ENCODE measurements at places on chromosomes 7 and 10.

- no peak for DNase-seq
These were observed 6.1 kb upstream of the UBE2H start for GRCh38 chr7:129958643-129959470.

DNA sequence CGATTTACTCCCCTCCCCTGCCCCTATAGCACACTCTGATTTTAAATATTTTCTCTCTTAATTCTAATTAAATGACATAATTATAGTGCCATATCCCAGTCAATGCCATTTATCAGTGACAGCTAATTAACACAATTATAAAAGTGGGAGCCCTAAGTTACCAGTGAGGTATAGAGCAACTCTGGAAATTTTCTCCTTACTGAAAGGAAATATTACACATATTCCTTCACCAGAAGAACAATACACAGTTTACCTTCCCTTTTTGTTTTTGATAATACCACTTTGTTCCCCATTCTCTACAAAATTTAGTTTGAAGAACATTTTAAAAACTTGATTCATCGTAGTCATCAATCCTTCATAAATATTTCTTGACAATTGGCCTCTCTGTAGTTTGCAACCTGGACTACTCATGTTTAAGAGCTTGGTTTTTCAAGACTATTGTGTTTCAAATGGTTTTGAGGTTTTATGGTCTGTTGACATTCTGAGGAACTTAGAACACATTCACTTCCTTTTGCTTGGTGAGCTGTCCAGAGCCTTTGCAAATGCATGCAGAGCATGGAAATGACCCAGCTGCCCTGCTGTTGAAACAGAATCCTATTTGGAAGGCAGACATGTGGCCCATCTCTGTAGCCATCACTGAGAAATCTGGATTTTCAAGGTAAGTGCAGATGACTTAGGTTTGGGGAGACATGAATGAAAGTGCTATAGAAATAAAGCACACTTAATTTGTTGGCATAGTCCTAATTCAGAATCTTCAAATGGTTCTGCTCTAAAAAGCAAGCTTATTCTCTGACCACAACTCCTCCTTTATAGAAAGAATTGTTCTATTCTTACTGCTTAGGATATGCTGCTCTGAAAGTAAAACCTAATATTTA is at the start of gene GPR141:
Gene GPR141 (plus strand): TSS at position 521 of the 875 bp plus-strand sequence. CDS start 56,628 bp downstream, outside the sequence.
- DNase-seq: no peak

DNA sequence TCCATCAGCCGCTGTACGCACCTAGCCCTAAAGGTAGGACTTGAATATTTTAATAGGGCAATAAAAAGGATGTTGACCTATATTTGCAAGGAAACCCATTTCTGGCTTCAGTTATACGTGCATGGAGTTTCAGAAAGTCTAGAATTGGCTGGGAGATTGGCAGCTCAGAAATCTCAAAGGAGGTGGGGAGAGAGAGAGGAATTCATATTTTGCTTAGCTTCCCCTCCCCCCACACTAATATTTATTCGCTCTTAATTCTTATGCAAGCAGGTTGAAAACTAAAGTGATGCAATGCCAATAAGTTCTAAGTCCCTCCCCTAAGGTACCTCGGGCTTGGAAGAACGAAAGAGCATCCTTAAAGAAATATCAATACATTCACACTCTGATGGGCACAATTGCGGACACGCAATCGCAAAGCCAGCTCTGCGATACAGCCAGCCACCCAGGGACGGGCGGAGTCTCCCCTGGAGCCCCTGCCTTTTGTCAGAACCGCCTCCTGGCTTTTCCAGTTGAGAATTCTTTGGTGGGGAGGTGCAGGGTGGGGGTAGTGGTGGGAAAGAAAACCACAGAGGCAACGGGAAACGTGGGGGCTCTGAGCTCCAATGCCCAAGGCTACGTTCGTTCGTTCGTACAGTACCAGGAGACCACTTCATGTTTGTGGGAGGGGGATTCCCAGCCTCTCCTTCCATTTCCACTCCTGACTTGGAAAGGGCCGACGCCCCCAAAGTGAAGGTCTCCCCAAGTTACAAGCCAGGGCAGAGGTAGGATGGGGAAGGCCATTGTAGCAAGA is 1.3 kb downstream of the SHH start:
- DNase-seq: no peak

DNA sequence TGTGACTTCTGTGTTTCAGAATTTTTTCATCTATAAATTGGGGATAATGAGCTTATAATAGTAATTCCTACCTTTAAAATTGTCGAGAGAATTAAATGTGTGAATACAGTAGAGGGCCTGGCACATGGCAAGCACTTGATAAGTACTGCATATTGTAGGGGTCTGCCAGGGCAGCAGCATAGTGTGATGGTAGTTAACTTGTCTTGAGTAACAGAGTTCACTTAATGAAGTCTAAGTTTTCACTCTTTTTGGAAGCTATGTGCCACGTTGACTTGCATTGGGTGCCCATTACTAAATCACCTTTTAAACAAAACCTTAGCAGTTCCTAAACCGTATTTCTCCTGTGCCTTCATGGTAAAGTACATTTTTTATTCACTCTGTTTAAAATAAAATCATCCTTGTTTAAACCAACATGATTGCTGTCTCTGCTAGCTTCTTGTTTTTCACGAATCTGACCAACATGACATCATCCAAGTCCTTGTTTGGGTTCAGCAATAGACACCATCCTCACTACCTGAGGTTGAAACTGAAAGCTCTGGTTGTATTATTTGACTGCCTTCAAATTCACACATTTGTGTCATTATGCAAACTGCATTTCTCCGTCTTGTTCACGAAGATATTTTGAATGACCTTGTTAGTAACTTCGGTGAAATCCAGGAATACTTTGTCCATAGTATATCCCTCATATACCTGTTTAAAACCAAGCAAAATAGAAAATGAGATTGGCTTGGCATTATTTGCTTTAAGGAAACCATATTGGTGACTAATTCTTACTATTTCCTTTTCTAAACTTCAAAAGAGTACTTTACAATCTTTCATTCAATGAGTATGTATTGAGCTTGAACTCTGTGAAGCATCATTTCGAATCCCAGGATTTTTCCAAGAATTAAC is 340.2 kb downstream of the SUGCT start:
- no peak for DNase-seq

DNA sequence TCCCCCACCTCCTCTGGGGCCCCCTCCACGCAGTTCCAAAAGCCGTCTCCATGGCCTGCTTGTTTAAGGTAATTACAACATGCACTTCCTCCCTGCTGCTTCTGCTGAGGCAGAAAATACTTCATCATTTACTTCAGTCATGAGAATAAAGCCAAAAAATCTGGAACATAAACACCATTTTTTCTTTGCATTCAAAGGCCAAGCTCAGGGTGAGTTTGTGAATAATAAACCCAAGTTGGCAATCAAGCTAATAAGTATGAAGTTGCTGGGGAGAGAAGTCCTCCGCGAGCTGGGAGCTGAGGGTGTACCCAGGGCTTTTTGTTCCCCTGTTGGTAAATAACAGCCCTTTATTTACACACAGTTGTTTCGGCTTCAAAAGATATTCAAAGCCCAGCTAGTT is 70.5 kb downstream of the FAM204A start:
- DNase-seq: no peak

DNA sequence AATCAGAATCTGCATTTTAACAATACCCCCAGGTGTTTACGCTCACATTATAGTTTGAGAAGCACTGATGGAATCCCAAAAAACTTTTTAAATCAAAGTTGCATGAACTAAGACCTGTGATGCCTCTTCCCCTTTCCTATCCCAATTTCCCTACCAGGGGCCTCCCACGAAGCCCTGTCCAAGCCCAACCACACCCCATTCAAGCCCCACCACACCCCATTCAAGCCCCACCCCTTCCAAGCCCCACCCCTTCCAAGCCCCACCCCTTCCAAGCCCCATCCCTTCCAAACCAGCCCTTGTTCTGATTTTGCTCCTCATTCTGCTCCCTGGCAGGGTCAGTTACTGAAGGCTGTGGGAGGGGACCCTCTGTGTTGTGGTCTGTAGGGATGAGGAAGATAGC is 9.8 kb upstream of the AQP1 start:
- DNase-seq: no peak

DNA sequence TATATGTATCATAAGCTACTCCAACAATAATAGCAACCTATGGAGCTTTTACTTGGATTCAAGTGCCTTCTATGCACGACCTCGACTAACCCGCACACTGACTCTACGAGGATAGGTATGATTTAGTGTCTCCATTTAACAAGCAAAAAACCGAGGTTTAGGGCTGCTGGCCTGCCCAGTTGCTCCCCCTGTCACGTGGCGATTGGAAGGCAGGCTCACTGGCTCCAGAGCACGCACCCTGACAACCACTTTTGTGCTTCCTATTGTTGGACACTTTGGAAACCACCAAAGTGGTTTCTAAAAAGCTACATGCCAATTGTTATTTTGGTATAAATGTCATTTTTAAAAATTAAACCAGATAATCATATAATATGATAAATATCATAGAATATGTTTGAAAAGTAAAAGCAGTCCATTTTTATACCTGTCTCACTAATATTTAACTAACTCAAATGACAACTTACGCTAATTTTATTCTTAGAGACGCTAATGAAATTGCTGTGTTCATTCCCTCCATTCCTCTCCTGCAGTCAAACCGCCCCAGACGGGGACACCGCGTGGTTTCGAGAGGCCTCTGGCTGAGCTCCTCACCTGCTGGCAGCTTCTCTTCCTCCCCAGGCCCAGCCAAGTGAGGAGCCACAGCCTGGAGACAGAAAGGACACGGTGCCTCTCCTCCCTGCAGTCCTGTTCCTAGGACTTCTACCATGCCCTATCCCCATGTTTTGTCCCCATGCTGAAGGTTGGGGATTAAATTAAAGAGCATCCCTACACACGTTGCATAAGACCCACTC is 22.2 kb upstream of the RHEB start:
- DNase-seq: no peak

DNA sequence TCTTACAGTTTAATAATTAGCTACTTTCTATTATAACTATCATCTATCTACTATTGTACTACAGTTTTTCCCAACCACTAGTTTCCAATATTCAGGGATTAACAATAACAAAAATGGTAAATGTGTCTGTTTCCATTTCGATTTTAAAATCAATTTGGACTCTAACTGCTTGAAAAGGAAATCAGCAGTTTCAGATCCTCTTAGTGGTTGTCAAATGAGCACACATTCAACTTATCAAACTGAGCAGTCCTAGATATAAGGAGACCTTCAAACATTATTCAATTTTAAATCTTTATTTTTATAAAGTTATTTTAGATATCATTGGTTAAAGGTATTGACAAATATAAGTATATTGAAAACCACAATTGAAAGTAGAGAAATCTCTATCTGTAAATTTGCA is 46.8 kb upstream of the CD36 start:
- DNase-seq: no peak

DNA sequence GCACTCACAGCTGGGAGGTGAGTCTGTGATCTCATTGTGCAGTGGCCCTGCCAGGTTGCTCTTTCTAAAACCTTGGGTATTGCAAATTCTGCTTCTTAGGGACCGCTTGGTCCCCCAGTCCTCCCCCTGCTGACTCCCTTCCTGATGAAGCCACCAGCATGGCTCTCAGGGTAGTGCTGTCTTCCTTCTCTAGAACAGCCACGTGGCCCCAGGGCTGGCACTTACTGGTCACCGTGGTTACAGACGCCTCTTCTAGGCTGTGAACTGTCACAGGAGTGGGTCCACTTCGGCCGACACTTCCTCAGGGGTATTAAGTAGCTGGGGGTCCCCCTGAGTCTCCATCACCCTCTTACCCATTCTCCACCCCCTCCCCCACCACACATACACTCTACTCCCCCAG is 2.7 kb upstream of the HTRA1 start:
- no peak for DNase-seq

DNA sequence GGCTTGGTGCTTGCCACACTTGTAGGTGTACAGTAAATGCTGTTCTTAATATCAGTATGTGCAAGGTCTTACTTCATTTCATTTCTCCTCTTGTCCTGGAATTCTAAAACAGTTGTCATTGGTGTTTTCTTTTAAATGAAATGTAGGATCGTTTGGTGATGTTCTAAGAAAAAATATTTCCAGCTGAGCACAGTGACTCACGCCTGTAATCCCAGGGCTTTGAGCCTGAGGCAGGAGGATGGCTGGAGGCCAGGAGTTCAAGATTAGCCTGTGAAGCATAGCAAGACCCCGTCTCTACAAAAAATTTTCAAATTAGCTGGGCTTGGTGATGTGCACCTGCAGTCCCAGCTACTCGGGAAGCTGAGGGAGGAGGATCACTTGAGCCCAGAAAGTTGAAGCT is 32.6 kb upstream of the ELN start:
- no peak for DNase-seq

DNA sequence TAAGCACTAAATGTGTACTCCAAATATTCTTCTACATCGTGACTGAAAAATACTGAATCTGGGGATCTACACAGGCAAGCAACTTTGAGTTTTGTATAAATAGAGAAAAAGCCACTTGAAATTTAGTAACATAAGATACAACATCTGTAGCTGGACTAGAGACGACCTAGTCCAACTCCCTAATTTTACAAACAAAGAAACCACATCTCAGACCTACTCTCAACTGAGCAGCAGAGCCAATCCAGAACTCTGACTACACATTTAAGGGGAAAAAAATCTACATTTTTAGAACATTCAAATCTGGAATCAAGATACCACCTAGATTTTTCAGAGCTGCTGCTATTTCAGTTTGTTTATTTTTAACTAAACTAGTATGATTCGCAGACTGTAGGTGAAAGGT is 88.9 kb downstream of the CABCOCO1 start:
- no peak for DNase-seq

DNA sequence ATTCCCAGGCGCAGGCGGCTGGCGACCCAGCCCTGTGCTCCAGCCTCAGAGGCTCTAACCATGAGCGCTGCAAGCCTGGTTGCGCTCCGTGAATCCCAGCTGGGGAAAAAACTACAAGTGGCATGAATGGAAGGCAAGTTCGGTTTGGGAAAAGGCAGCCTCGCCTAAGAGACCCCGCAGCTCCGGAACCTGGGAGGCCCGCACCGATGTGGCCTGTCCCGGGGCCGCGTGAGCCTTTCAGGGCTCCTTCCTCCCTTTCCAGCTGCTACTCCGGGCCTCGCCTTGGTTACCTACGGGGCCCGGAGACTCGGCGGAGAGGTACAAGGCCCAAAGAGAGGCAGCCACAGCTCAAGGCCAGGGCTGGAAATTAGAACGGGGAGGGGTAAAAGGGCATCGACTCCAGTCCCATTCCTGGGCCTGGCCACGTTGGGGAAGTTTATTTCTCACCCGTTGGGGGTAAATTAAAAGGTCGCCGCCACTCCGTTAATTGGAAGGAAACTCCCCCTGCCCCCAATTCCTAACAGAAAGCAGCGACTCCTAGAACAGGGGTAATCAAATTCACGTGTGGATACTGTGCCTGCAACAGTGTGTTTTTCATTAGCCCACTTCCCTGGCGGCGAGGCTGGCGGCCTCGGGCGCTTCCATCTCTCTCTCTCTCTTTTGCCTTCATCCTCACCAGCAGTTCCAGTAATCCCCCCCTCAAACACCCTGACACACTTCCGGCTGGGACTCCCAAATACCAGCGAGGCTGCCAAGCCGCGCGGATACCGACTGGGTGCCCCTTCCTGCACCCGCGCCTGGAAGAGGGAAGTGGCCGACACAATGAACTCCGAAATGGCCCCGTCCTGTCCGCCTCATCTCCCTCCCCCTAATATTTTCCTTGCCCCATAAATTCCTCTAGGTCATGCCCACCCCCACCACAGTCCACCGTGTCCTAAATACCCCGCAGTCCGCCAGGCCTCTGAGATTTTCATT is 1.5 kb upstream of the HOXA9 start:
- DNase-seq: no peak

Data from stimulated activated CD4-positive, alpha-beta T cell treated with anti-CD3 and anti-CD28 coated beads, TNF-alpha, amount 100 ng/mL, for 24 hours (primary cell).